ENCODE measurements at places on chromosomes 5 and 9.

- no peak for DNase-seq
These were observed 71.0 kb downstream of the WNK2 start for GRCh38 chr9:93254806-93255493.

GRCh38 chr9:79574781-79575180, 3.0 kb downstream of the TLE4 start:
- DNase-seq, result no peak

GRCh38 chr5:140576776-140577201, 12.2 kb downstream of the SLC35A4 start:
- no peak for DNase-seq

GRCh38 chr5:54638106-54638505, 120.5 kb downstream of the SNX18 start:
- DNase-seq, result no peak

DNA sequence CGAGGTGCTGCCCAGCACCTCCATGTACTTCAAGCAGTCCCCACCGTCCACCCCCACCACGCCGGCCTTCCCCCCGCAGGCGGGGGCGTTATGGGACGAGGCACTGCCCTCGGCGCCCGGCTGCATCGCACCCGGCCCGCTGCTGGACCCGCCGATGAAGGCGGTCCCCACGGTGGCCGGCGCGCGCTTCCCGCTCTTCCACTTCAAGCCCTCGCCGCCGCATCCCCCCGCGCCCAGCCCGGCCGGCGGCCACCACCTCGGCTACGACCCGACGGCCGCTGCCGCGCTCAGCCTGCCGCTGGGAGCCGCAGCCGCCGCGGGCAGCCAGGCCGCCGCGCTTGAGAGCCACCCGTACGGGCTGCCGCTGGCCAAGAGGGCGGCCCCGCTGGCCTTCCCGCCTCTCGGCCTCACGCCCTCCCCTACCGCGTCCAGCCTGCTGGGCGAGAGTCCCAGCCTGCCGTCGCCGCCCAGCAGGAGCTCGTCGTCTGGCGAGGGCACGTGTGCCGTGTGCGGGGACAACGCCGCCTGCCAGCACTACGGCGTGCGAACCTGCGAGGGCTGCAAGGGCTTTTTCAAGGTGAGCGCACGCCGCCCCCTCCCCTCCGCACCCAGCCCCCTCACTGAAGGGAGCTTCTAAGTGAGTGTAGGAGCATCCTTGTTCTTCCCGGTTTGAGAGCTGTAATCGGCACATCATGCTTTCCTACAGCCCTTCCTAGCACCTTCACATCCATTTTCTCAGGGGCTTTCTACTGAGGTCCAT, 6.9 kb downstream of the NR4A3 start:
- no peak for DNase-seq

DNA sequence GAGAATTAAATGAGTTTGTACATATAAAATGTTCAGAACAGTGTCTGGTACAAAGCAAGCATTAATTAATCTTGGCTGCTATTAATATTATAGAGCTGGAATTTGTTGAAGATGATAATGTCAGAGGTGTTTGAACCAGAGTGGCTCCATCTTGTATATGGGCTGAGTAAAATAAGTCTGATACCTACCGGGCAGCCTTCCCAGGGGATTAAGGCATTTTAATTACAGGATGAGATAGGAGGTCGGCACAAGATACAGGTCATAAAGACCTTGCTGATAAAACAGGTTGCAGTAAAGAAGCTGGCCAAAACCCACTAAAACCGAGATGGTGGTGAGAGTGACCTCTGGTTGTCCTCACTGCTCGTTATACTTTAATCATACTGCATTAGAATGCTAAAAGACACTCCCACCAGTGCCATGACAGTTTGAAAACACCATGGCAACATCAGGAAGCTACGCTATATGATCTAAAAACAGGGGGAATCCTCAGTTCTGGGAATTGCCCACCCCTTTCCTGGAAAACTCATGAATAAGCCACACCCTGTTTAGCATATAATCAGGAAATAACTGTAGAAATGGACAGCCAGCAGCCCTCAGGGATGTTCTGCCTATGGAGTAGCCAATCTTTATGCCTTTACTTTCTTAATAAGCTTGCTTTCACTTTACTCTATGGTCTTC, 90.2 kb downstream of the PLK2 start:
- no peak for DNase-seq

- no peak for DNase-seq
These were observed 52.4 kb downstream of the USP20 start for GRCh38 chr9:129887334-129888292.

GRCh38 chr5:176658817-176659511, 11.7 kb downstream of the TSPAN17 start:
- DNase-seq, result no peak

- DNase-seq, result no peak
These were observed 35.3 kb downstream of the EQTN start for GRCh38 chr9:27261517-27262211.

- no peak for DNase-seq
These were observed 24.2 kb downstream of the ACSL6 start for GRCh38 chr5:131987251-131987650.

DNA sequence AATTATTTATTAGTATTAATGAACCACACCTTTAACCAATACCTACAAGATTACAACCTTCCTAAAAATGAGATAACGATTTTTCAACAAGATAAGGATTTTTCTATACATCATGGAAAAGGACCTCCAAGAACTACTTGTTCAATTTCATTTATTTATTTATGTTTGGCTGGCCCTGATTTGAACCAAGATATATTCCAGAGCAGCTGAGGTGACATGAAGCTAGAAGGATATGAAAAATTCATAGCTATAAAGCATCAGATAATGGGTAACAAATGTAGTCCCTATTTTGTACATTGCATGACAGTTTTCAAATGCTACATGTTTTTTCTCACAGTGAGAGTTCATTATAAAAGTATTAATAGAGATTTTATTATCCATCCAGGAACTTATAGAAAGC, 798.5 kb upstream of the ARRDC3 start:
- DNase-seq, result no peak

GRCh38 chr9:17422994-17423680, 155.7 kb upstream of the SH3GL2 start:
- DNase-seq, result no peak

DNA sequence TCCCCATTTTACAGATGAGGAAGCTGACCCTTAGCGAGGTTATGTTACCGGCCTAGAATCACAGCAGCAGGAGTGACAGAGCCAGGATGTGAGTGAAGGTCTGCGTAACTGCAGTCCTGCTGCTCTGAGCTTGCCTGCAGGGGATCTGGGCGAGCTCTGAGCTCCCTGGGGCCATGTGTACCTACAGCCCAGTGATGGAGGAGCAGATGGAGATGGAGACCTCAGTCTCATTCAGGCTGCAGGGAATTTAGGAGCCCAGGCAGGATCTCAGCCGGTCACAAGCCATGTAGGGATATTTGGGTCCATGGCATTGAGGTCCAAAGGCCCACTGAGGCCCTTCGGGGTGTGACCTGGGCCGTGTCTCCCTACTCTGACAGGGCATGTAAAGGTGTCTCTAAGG, 170.6 kb downstream of the CACNA1B start:
- no peak for DNase-seq

DNA sequence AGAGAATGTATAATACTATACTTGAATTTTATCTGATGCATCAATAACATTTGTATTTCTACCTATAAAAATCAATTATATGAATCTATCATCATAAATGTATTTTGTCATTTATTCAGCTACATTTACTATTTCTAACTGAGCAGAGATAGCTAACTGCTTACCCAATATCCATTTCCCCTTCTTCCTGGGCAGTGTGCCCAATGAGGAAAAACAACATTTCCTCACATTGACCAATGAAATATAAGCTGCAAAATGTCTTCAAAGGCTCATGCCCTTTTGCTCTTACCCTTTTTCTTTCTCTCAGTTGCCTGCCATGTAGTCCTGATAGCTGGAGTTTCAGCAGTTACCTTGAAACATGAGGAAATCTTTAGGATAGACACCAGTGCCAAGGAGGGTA, 385.8 kb upstream of the PCSK5 start:
- DNase-seq, result no peak

DNA sequence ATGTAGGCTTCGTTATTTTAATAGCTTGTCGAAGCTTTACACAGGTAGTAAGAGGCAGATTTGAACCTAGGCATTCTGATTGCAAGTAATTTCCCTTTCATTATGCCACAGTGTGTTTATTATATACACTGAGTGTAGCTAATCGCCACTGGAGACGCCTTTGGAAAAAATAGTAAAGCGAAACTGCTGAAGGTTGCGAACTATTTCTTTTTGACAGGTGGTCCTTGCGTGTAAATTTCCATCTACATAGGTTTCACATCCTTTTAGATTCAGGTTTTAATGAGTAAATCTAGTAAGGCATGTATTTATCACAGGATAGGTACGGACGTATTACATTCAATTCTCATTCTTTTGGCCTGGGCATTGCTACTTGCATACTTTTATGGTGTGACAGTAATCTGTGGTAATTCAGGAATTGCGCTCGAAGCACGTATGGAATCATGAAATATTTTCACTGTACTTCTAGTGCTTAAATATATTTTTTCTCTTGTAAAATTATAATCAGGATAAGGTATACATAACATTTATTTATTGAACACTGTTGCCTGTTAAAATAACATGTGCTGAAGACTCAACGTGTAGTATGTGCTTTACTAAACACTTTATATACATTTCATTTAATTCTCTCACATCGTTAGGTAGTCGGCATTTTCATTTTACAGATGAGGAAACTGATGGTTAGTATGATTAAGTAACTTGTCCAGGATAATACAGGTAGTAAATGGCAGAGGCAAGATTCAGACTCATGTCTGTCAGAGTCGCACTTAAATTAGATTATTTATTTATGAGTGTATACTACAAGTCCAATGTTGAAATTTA, 1.8 kb downstream of the MARCHF6 start:
- no peak for DNase-seq

DNA sequence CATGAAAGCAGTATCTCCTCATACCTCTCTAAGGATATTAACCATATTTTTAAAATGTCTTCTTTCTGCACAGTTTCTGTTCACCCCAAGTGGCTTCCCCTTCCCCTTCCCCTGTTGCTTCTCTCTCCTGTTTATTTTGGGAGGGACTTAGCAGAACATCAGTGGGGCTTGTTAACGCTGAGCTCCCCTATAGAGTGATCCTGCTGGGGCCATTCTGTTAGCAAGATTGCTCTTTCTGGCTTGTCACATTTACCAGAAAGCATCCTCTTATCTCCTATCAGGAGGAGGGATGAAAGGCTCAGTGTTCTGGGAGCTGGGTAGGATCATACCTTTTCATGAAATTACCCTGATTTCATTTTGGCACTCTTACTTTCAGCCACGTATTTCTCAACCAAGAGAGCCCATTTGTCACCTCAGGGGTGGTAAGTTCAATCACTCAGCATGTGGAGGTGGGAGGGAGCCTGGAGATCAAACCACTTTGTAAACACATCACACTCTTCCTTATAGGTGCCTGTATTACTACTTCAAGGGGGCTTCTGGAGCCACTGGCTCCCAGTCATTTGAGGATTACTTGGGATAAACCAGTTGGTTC, 16.7 kb downstream of the NXNL2 start:
- no peak for DNase-seq

DNA sequence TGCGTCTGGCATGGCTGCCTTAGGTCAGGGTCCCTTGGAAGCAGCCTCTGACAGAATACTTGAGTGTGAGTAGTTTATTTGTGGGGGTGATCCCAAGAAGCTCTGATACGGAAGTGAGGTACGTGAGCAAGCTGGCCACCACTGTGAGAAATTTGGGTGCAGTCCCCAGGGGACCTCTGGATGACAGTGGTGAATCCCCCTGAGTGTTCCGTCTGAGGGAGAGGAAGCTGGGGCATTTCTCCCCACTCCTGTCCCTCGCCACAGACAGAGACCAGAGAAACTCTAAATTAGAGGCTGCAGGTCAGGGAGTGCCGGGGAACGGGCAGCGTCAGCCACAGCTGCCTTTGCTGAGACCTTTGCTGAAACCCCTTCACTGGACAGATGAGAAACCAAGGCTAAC, 155.9 kb upstream of the COL5A1 start:
- DNase-seq, result no peak

- DNase-seq, result no peak
These were observed 489.4 kb downstream of the PRELID2 start for GRCh38 chr5:145345511-145346287.

GRCh38 chr9:94801234-94801633, 74.7 kb downstream of the AOPEP start:
- DNase-seq, result no peak

DNA sequence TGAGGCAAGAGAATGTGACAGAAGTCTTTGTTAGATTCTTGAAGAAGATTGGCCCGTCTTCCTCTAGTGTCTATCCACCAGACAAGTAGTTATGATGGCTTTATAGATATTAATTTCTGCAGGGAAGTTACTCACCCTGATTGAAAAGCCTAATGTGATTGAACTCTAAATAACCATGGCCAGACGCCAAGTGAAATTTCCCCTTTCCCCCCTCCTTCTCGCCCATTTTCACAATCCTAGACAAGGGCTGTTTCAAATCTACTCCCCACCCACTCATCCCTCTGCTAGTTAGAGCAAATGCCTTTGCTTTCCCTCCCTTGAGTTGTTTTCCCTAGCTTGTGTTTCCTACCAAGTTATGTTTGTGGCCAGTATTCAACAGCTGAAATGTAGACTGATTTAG, 182.5 kb downstream of the TMEM167A start:
- DNase-seq, result no peak

DNA sequence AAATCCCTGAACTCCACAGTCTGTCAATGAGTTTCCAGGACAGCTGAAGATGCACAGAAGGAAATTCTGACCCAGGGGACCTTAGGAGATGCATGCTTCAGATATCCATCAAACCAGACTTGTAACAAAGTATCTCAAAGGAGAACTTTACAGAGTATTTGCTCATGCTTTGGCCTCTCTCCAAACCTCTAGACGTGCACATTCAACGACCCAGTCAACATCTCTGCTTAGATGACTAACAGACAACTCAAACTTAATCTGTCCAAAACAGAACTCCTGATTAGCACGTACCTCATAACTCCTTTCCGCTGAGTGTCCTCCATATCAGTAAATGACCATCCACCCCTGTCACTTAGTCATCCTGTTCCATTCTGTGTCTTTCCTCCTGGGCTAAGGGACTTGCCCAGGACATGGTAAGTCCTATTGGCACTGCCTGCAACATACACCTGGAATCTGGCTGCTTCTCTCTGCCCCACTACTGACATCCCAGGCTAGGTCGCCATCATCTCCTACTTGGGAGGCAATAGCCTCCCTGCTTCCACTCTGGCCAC, 107.4 kb downstream of the LMNB1 start:
- DNase-seq, result no peak

- no peak for DNase-seq
These were observed 3.4 kb downstream of the IL11RA start for GRCh38 chr9:34655394-34655793.

GRCh38 chr9:127098916-127099553, 23.4 kb downstream of the ANGPTL2 start:
- DNase-seq, result no peak

- no peak for DNase-seq
These were observed 34.6 kb upstream of the WDR38 start for GRCh38 chr9:124818431-124819281.

GRCh38 chr5:109669991-109670706, 19.6 kb upstream of the MAN2A1 start:
- DNase-seq, result peak; percentile 89

- no peak for DNase-seq
These were observed 28.5 kb upstream of the HMCN2 start for GRCh38 chr9:130237076-130237475.

GRCh38 chr5:160324886-160325285, 12.5 kb upstream of the CCNJL start:
- no peak for DNase-seq

- no peak for DNase-seq
These were observed 80.1 kb upstream of the LPAR1 start for GRCh38 chr9:111118256-111118948.

Data from NCI-H446 treated with DMSO at 0.1 percent for 48 hours (cell line).